IPS-NIHi11 (cell line): ENCODE measurements at places on chromosomes 4 and X.
A peak's percentile ranks its signal among the peaks of the same experiment; 100 is the strongest.

GRCh38 chrX:129495900-129496299 is 27.4 kb downstream of the SMARCA1 start:
- DNase-seq: no peak

DNA sequence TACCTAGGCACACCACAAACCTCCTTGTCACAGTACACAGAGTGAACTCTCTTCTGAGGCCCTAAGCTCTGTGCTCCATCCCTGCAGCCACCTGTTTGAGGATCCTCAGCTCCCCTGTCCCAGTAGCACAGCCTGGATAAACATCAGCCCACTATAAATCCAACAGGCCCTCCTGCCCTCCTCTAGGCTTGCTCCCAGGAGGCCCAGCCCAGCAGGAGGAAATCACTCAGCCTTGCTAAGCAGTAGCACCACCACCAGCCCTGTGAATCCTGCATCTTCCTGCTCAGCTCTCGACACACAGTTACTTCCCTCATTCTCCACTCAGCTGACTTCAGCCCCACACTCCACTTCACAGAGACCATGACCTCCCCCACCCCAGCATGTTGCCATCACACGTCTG is 273.9 kb downstream of the BCOR start:
- DNase-seq: no peak

DNA sequence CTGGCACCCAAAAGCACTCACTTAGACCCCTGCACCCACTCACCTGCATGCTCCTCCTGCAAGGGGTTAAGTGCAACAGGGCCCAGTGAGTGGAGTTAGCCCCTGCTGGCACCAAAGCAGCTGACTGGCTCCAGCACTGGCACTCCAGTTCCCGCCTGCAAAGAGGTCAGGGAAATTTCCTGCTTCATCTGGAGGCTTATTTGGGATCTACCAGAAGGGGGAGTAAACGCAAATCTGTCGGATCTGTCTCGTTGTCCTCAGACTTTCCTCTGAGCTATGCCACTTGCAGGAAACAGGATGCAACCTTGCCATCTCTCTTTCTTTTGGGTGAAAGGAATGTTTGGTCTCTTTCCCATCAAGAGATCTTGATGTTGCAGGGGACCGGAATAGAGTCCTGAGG is 435.6 kb downstream of the PCDH10 start:
- peak; percentile 22 for DNase-seq

GRCh38 chrX:8849458-8849857 is 48.3 kb upstream of the FAM9A start:
- DNase-seq: no peak

- DNase-seq: no peak
Observed at GRCh38 chr4:156098805-156099204, 145.1 kb upstream of the CTSO start.

- DNase-seq: no peak
Observed at GRCh38 chr4:3802571-3803474, 36.6 kb downstream of the ADRA2C start.

- DNase-seq: no peak
Observed at GRCh38 chrX:80817002-80817401, 7.3 kb upstream of the BRWD3 start.

- DNase-seq: no peak
Observed at GRCh38 chr4:184833046-184833838, 7.5 kb upstream of the ACSL1 start.

- no peak for DNase-seq
Observed at GRCh38 chrX:63657821-63658220, 127.2 kb downstream of the ARHGEF9 start.

GRCh38 chr4:95469617-95470016 is 79.2 kb downstream of the UNC5C start:
- DNase-seq: no peak

GRCh38 chr4:41540687-41541086 is 2.7 kb downstream of the LIMCH1 start:
- no peak for DNase-seq

DNA sequence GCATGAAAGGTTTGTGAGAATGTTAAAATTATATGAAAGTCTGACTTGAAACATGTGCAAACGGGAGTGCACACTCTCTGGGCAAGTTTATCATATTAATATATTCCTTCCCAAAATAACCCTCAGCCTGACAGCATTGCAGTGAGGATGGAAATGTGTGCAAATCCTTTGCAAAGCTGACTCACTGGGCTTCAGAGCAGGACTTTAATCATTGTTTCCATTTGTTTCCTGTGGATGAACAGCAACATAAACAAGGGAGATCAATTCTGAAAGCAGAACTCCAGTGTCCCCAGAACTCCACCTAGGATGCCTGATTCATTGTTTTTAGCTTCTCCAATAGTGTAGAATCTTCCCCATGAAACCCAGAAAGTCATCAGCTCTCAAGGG is 32.9 kb downstream of the SLC2A9 start:
- DNase-seq: no peak

DNA sequence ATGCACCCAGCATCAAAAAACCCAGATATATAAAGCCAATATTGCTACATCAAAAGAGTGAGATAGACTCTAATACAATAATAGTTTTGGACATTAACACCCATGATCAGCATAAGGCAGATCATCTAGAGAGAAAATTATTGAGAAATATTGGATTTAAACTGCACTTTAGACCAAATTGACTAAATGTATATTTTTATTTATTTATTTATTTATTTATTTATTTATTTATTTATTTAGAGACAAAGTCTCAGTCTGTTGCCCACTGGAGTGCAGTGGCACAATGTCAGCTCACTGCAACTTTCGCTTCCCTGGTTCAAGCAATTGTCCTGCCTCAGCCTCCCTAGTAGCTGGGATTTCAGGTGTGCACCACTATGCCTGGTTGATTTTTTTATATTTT is 193.0 kb downstream of the KLHL4 start:
- DNase-seq: no peak

GRCh38 chrX:19446397-19446796 is 68.9 kb downstream of the MAP3K15 start:
- DNase-seq: no peak

DNA sequence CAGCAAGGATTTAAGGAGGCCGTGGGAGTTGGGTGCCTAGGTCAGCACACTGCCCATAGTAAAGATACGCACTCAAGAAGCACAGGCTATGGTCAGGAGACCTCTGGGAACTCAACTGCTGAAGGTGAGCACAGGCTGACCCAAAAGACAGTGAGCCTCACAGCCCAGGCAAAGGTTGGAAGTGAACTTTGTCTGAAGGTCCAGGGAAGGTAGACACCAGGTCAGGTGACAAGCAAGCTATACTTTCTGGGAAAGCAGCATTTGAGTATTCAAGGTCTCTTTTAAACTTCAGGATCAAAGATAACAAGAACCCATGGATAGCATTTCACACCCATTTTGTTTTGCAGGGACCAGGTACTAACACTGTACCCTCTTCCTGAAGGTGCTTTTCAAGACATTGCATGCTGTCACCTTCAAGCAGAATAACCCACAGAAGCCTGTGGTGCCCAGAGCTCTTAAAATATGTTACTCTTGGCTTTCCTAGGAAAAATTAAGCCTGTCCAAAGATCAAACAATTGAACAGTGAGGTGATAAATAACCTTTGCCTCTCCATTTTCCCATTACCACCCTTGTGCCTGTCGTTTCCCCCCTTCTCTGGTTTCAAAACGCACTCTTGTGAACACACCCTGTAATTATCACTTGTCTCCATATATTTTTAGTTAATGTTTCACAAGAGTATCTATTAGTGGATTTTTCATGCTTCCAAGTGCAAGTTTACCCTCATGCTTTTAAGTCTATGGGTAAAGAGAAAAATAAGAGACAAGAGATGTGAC is 3.4 kb upstream of the S100G start:
- DNase-seq: no peak
